ENCODE measurements at places on chromosomes 2 and 18.

GRCh38 chr18:44679914-44680272 lies 795 bp upstream of the SETBP1 start:
- peak; percentile 64 for DNase-seq

DNA sequence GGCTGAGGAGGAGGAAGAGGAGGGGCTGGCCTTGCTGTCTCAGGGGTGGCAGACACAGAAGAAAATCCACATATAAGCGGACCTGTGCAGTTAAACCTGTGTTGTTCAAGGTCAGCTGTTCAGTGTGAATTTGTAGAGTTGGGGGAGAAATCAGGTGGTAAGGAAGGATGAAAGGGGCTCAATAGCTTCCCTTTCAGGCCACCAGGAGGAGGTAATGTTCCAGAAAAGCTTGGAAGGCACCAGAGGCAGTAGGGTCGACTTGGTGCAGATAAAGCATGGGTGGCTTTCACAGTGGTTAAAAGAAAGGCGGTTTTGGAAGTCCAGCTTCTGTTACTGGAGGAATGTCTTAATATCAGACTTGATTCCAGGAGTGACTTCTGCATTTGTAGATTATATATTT lies 167.4 kb downstream of the THSD7B start:
- no peak for DNase-seq

DNA sequence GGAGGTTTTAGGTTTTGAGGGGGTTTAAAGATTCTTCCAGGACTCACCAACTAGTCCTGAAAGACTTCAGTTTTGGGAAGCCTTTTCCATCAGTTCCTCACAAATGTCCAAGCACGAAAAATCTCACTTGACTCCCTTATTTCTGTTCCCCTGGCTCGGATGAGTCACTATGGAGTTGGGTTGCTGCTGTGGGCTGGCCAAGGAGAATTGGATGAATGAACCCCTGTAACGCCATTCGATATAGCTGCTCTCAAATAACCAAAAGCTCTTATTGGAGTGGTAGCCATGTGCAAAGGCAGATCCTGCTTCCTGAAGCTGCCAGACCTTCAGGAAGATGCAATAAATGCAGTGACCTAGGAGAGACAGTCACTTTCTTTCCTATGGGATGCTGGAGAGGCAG lies 417.0 kb downstream of the ZNF521 start:
- DNase-seq: no peak

DNA sequence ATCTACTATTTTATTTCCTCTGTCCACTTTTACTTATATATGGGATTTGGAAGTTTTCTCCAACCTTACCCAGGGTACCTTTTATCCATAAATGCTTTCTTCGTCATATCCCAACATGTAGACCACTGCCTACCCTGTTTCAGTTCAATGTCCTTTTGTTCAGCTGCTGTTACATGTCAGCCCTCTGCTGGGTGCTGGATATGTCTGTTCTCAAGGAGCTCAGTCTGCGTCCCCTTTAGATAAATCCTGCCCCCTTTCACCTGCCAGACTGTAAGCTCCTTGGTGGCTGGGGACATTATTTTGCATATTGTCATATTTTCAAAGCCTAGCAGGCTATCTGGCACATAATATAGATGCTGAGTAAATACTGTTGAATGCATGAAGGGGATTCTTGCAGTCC lies 53.2 kb downstream of the NEMP2 start:
- no peak for DNase-seq

GRCh38 chr2:129748250-129748649 lies 231.2 kb upstream of the RAB6C start:
- no peak for DNase-seq

GRCh38 chr2:204005940-204006721 lies 69.6 kb downstream of the ICOS start:
- DNase-seq: no peak
